ENCODE measurements at places on chromosomes 11 and 22.

DNA sequence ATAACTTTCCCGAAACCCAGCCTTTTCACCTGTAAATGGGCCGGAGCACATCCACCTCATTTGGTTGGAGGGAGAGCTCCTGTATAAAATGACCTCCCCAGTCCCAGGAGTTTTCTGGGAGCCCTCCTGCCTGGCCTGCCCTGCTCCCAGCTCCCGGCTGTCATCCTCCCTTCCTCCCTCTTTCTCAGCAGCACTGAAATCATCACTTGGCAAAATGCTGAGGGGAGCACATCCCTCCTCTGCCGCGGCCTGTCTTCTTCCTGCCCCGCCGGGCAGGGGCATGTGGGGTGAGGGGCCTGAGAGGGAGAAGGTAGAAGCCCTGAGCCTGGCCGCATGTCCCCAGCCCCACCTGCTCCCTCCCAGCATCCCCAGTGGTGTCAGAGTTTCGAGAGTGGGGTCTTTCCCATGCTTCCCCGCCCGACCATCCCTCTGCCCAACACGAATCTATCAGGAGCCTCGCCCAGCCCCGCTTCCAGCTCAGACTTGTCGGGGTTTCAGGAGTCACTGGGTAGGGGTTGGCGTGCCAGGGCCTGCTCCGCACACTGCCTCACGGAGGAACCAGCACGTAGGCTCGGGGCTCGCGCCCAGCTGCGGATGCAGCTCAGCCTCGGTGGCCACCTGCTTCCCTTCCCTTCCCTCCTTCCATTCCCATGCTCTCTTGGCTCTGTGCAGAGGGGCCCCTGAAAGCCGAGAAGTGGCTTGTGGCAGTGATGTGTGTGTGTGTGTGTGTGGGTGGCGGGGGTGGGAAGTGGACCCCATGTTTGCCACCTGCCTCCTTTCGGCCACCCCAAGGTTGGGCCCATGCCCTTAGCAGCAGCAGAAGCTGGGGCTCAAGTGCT lies 37.1 kb downstream of the NECTIN1 start:
- no peak overlapping the region for H3K4me3 ChIP-seq
- peaks cover 12% of the 10 kb centered on the region for H3K27me3 ChIP-seq
- no peak for DNase-seq
- no peaks in the 10 kb centered on the region for H3K36me3 ChIP-seq

DNA sequence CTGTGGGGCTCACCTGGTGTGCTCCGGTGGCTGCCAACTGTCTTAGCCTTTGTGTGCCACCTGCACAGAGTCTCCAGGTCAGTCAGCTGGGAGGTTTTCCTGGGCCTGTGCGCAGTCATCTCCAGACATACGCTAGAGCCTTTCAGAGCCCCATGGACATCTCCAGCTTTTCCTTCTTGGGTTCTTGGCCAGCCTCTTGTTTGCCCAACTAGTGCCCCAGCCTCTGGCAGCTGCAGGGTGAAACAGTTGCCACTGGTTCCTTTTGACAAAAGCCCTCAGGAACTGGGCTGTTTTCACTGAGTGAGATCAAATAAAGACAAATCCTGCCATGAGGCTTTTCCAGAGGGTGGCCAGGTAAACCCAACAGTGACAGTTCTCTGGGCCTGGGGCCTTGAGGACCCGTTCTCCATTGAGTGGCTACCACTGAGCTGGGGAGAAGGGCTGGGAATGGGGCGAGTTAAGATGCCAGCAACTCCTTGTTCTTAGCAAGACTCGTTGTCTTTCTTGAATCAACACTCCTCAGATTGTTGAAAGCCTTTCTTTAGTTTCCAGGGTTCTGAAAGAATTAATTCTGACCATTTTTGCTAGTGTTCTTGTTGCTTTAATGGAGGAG lies 16.7 kb upstream of the RANBP1 start:
- no peaks in the 10 kb centered on the region for H3K4me1 ChIP-seq
- H3K27ac ChIP-seq, result no peak overlapping the region
- H3K27me3 ChIP-seq, result peaks cover 4% of the 10 kb centered on the region

- peaks cover 7% of the 10 kb centered on the region for H3K27me3 ChIP-seq
- H3K4me3 ChIP-seq, result no peak overlapping the region
- no peaks in the 10 kb centered on the region for H3K4me1 ChIP-seq
- no peak overlapping the region for H3K27ac ChIP-seq
- H3K36me3 ChIP-seq, result no peaks in the 10 kb centered on the region
Measured at GRCh38 chr11:85903811-85904210, 48.6 kb downstream of the CCDC83 start.

- DNase-seq, result no peak
- no peak overlapping the region for H3K4me3 ChIP-seq
- peaks cover 9% of the 10 kb centered on the region for H3K4me1 ChIP-seq
- peaks cover 9% of the 10 kb centered on the region for H3K27me3 ChIP-seq
- no peak overlapping the region for H3K27ac ChIP-seq
Measured at GRCh38 chr11:67311556-67312082, 8.3 kb downstream of the SSH3 start.

GRCh38 chr11:71194710-71195109 lies 57.7 kb downstream of the SHANK2 start:
- H3K36me3 ChIP-seq, result no peaks in the 10 kb centered on the region
- H3K27me3 ChIP-seq, result peaks cover 8% of the 10 kb centered on the region
- H3K27ac ChIP-seq, result no peak overlapping the region
- no peak for DNase-seq

- DNase-seq, result no peak
- no peak overlapping the region for H3K27ac ChIP-seq
- no peaks in the 10 kb centered on the region for H3K27me3 ChIP-seq
- H3K4me1 ChIP-seq, result no peaks in the 10 kb centered on the region
- no peak overlapping the region for H3K4me3 ChIP-seq
- H3K36me3 ChIP-seq, result no peaks in the 10 kb centered on the region
Measured at GRCh38 chr11:81920205-81920604, 813.5 kb downstream of the FAM181B start.

DNA sequence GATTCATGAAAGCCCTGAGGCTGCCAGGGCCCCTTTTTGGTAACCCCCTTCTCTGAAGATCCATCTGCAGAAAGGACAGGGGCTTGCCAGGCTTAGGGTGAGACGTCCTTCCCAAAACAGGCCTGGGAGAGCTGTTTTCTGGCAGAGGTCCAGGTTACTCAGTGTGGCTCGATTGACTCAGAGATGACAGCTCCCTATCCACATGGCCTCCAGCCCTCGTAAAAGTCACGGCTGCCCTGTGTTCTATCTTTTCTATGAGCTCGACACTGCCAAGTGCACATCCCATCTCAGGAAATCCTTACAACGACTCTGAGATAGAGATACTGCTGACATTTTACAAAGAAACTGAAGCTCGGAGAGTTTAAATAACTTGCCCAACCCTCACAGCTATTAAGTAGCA lies 20.4 kb downstream of the ADAMTS8 start:
- H3K27ac ChIP-seq, result no peak overlapping the region
- peaks cover 30% of the 10 kb centered on the region for H3K4me1 ChIP-seq
- H3K4me3 ChIP-seq, result no peak overlapping the region
- no peaks in the 10 kb centered on the region for H3K36me3 ChIP-seq
- DNase-seq, result no peak

DNA sequence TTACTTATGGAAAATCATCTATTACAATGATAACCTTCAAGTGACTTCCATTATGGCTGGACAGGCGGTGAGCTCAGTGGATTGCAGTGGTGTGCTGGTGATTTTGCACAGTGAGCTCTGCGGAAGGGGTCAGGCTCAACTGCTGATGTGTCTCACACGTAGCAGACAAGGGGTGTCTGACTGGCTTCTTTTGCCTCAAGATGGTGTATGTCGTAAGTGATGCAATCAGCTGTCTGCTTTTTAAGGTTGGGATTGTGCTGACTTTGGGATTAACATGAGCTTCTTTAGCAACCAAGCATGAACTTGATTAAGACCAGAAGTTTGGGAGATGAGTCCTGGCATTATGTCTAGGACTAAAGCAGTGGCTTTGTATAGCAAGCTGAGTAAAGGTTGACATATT lies 49.5 kb downstream of the POLD3 start:
- H3K4me3 ChIP-seq, result no peak overlapping the region
- H3K36me3 ChIP-seq, result peaks cover 47% of the 10 kb centered on the region
- no peak overlapping the region for H3K27ac ChIP-seq
- peaks cover 14% of the 10 kb centered on the region for H3K4me1 ChIP-seq

- H3K4me3 ChIP-seq, result no peak overlapping the region
- H3K4me1 ChIP-seq, result peaks cover 38% of the 10 kb centered on the region
- H3K36me3 ChIP-seq, result no peaks in the 10 kb centered on the region
- peaks cover 23% of the 10 kb centered on the region for H3K27me3 ChIP-seq
Measured at GRCh38 chr11:71563406-71563805, 2.0 kb upstream of the KRTAP5-10 start.

GRCh38 chr11:26851696-26852095 lies 129.8 kb upstream of the SLC5A12 start:
- H3K36me3 ChIP-seq, result no peaks in the 10 kb centered on the region
- H3K27ac ChIP-seq, result no peak overlapping the region
- H3K4me3 ChIP-seq, result no peak overlapping the region
- DNase-seq, result no peak
- peaks cover 9% of the 10 kb centered on the region for H3K4me1 ChIP-seq

GRCh38 chr11:21007297-21007696 lies 337.9 kb downstream of the NELL1 start:
- H3K36me3 ChIP-seq, result no peaks in the 10 kb centered on the region
- no peak overlapping the region for H3K4me3 ChIP-seq
- no peaks in the 10 kb centered on the region for H3K27me3 ChIP-seq

GRCh38 chr11:17634776-17635550 lies 84.4 kb upstream of the MYOD1 start:
- DNase-seq, result no peak
- H3K27ac ChIP-seq, result no peak overlapping the region
- peaks cover 25% of the 10 kb centered on the region for H3K4me1 ChIP-seq
- H3K4me3 ChIP-seq, result no peak overlapping the region
- H3K27me3 ChIP-seq, result peaks cover 24% of the 10 kb centered on the region

DNA sequence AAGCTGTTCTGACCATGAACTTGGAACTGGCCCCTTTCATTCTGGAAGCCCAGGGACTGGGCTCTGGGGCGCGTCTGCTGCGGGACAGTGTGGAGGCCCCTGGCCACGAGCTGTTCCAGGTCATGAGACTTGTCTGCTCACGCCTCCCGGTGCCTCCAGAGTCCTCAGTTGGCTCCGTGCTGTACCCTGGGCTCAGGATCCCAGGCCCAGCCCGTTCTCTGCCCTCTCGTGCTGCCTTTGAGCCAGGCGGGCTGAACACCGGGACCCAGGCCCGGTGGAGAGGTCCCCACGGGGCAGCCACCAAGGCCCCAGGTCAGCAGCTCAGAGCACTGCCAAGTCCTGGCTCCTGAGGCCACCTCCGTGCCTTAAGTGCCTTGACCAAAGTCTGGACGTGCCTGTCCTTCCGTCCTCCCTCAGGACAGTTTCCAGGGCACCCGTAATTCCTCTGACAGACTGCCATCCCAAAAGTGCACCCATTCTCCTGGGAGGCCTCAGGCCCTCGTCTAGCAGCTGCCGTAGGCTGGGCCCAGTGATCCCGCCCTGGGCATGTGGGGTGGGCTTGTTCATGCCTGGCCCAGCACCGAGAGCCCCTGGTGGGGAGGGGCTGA lies 36.3 kb upstream of the PPARA start:
- no peak overlapping the region for H3K4me3 ChIP-seq
- peaks cover 10% of the 10 kb centered on the region for H3K27me3 ChIP-seq
- no peak overlapping the region for H3K27ac ChIP-seq
- peaks cover 13% of the 10 kb centered on the region for H3K4me1 ChIP-seq
- DNase-seq, result no peak
- no peaks in the 10 kb centered on the region for H3K36me3 ChIP-seq

DNA sequence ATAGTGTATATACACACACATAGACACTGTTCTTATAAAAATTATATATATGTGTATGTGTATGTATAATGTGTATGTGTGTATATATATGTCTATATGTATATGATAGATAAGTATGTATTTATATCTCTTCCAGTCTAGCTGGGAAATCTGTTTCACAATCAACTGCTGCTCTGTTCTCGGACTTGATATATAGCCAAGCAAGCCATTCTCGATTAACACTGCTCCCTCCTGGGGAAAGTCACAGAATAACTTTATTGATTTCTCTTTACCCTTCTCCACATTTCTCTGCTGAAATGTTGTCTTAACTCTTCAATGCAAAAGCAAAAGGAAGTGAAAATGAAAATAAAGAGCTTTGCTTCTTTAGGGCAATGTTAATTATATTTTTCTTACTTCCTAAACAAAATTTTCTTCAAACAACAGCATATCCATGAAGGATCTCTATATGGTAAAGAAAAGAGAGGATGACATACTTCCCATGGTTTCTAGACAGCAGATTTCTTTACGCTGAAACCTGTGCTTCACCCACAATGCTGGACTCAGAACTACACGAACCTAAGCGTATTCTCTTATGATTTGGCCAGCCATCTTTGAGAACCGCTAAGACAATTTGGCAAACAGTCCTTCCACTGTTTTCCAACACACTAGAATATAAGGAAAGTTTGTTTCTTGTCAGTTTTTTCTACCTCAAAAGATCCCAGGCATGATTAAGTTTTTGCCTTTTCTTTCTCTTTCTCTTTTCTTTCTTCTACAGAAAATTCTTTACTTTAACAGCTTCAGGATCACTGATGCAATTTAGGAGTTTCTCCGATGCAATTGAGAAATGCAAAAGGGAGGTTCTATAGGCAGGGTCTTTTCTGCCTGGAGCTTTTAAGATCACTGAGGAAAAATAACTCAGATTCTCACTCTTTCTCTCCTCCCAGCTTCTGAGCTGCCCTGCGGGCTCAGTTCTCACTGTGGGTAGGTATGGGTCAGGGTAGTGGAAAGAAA lies 1.9 kb downstream of the BLID start:
- no peaks in the 10 kb centered on the region for H3K27me3 ChIP-seq
- H3K27ac ChIP-seq, result no peak overlapping the region
- no peaks in the 10 kb centered on the region for H3K36me3 ChIP-seq
- H3K4me3 ChIP-seq, result no peak overlapping the region
- no peak for DNase-seq

GRCh38 chr11:47606731-47607130 lies 12.5 kb upstream of the C1QTNF4 start:
- H3K27me3 ChIP-seq, result no peaks in the 10 kb centered on the region
- DNase-seq, result peak; percentile 33
- peaks cover 30% of the 10 kb centered on the region for H3K4me1 ChIP-seq
- no peak overlapping the region for H3K4me3 ChIP-seq
- peaks cover 20% of the 10 kb centered on the region for H3K36me3 ChIP-seq

GRCh38 chr11:24413391-24413790 lies 83.5 kb upstream of the LUZP2 start:
- H3K4me3 ChIP-seq, result no peak overlapping the region
- DNase-seq, result no peak

- H3K4me3 ChIP-seq, result no peak overlapping the region
- peaks cover 2% of the 10 kb centered on the region for H3K27me3 ChIP-seq
- peaks cover 39% of the 10 kb centered on the region for H3K36me3 ChIP-seq
- no peak overlapping the region for H3K27ac ChIP-seq
- peaks cover 8% of the 10 kb centered on the region for H3K4me1 ChIP-seq
- no peak for DNase-seq
Measured at GRCh38 chr11:117387992-117388755, 60.5 kb downstream of the CEP164 start.

GRCh38 chr11:27718863-27719545 lies 18.7 kb upstream of the BDNF start:
- no peaks in the 10 kb centered on the region for H3K36me3 ChIP-seq
- peak overlapping the region; percentile 92 for H3K4me3 ChIP-seq
- H3K27me3 ChIP-seq, result peaks cover 45% of the 10 kb centered on the region
- H3K4me1 ChIP-seq, result peaks cover 65% of the 10 kb centered on the region
- peak overlapping the region; percentile 85 for H3K27ac ChIP-seq

- H3K27ac ChIP-seq, result no peak overlapping the region
- no peaks in the 10 kb centered on the region for H3K27me3 ChIP-seq
- H3K4me3 ChIP-seq, result no peak overlapping the region
- peaks cover 27% of the 10 kb centered on the region for H3K4me1 ChIP-seq
- peaks cover 30% of the 10 kb centered on the region for H3K36me3 ChIP-seq
Measured at GRCh38 chr11:47532597-47533213, 20.2 kb downstream of the CELF1 start.

- H3K4me1 ChIP-seq, result peaks cover 69% of the 10 kb centered on the region
- H3K4me3 ChIP-seq, result peak overlapping the region; percentile 96
- H3K27ac ChIP-seq, result peak overlapping the region; percentile 100
Measured at GRCh38 chr22:29268511-29269229, 602 bp downstream of the EWSR1 start.

All from nephron progenitor cell (in vitro differentiated cells).